ENCODE measurements at places on chromosomes 2 and 18.

- DNase-seq = no peak
Observed at GRCh38 chr2:196516564-196516963, 123.0 kb upstream of the CCDC150 start.

DNA sequence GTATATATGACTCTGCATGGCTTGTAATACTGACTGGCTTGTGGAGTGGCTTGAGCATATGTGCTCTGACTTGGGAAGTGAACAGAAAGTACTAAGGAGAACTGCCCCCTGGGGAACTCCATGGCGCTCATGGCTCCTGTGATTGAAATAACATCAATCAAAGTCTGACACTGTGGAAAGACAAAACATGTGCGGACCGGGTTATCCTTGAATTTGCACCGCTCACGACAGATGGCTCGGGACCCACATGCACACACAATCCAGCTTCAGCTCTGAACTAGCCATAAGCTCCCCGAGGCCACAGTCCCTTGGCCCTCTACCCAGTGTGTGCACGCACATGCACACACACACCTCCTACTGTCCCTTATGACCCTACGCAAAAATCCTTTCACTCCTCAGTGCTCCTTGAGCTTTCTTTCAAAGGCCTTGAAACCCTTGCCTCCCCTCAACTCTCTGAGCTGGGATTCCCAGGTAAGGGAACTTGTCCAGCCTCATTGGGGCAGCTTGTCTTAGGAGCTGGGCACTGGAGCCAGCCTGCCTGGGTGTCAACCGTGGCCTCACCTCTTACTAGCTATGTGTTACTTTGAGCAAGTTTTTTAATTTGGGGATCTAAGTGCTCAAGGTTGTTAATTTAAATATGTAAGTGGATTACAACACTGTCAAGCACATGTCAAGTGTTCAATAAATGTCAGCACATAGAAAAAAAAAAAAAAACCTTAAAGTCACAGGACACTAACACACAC, 43.6 kb downstream of the MRPS5 start:
- DNase-seq = no peak

- no peak for DNase-seq
Observed at GRCh38 chr2:231996797-231997540, 35.5 kb downstream of the DIS3L2 start.

GRCh38 chr2:1990724-1991123, 246.4 kb upstream of the PXDN start:
- DNase-seq = no peak
